ENCODE measurements at places on chromosomes 4 and X.

DNA sequence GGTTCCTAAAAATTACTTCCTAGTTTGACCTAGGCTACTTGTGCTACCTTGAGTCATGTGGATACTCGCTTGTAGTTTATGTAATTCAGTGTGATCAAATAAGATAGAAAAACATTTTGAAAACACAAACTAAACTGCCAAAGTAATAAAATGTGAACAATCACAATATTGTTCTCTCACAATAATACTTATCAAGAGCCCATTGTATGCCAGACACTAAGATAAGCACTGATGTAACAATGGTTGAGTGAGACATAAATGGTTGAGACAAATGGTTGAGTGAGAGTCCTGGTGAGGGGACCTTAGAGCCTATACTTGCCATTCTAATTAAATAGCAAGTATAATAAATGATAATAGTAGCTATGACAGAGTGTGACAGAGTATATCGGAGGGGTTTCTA lies 41.7 kb downstream of the RFC1 start:
- no peak for DNase-seq

- DNase-seq, result peak; percentile 42
These were observed 905 bp downstream of the NSUN7 start for GRCh38 chr4:40750461-40751258.

DNA sequence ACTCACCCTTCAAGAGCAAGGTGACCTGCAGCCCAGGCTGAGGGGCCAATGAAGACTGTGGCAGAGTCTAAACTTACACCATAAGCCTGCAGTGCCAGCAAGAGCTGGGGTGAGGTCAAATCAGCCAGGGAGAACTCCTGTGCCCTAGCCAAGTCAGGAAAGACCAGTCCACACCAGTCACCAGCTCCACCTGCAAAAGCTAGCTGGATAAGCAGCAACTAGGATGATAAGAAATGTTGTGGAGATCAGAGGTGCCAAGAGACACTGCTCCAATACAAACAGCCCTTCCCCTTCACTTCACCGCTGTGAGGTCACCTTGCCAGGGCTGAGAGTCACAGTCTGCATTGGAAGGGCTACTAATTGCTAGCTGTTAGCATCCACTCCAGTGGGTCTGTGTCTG lies 31.3 kb downstream of the NIPAL1 start:
- DNase-seq, result no peak

DNA sequence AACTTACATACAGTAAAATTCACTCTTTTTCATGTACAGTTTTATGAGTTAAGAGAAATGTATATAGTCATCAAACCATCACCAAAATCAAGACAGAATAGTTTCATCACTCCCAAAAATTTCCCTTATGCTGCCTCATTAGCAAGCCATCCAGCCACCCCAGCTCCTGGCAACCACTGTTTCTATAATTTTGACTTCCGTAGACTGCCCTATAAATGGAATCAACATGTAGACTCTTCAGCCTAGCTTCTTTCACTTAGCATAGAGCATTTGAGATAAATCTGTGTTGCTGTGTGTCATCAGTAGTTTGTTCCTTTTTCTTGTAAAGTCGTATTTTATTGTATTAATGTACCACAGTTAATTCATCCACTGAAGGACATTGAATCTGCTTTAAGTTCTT lies 23.2 kb downstream of the HDX start:
- no peak for DNase-seq

DNA sequence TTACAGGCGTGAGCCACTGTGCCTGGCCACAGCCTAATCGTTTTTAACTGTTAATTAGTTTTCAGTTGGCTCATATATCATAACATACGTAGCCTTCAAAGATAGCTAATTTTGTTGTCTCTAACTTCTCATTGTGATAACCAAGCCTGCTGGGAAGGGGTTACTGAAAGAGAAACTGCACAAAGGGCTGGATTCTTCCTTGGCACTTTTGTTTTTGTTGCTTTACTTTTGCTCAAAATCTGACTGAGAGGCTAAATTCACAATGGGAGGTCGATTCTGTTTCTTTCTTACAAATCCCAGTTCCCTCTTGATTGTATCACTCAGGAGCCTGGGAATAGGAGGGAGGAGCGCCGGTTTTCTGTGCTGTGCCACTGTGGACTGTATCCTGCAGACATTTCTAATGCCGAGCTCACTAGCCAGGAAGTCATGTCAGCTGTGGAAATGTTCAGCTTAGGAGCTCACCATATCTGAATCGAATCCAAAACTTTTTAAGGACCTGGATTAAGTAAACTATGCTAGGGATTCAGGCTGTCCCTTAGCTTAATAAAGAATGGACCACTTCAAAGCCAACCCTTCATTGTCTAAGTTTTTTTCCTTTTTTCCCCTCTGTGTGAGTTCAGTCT lies 120.5 kb upstream of the FAT1 start:
- peak; percentile 88 for DNase-seq

- DNase-seq, result no peak
These were observed 1.7 kb downstream of the HCFC1 start for GRCh38 chrX:153969904-153970356.

GRCh38 chr4:8427761-8428287 lies 12.7 kb downstream of the ACOX3 start:
- DNase-seq, result peak; percentile 90
